Small intestine (tissue), 16 donors: ENCODE measurements at places on chromosomes 13 and 19. TPM values are rescaled to one million over a fixed set of nuclear protein-coding genes. Genes with fewer than 3 reads are reported as not detected.
A peak's percentile ranks its signal among the peaks of the same experiment; 100 is the strongest.

GRCh38 chr13:77737583-77738200 is 40.2 kb downstream of the SLAIN1 start:
- peak; percentile 11 for DNase-seq

GRCh38 chr13:67990868-67991267 is 760.7 kb upstream of the PCDH9 start:
- no peak for DNase-seq

- DNase-seq = no peak
These were observed 30.2 kb downstream of the ITM2B start for GRCh38 chr13:48263196-48263595.

DNA sequence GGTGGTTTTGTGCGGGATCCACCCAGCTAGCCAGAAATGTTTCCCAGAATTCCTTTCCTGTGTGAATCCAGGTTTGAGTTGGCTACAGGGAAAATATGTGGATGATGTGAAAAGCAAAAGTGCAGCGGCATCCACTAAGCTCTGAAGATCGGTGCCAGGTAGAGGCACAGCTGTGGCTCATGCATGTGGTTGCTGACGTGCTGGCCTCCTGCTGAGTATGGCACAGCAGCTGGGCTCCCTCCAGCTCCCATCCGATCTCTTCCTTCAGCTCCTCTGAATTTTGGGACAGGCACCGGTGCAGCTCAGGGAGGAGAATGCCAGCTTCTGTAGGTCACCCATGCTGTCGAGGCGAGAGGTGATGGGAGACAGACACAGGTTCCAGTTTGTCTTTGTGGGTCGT is 84.0 kb upstream of the GSX1 start:
- DNase-seq = no peak

DNA sequence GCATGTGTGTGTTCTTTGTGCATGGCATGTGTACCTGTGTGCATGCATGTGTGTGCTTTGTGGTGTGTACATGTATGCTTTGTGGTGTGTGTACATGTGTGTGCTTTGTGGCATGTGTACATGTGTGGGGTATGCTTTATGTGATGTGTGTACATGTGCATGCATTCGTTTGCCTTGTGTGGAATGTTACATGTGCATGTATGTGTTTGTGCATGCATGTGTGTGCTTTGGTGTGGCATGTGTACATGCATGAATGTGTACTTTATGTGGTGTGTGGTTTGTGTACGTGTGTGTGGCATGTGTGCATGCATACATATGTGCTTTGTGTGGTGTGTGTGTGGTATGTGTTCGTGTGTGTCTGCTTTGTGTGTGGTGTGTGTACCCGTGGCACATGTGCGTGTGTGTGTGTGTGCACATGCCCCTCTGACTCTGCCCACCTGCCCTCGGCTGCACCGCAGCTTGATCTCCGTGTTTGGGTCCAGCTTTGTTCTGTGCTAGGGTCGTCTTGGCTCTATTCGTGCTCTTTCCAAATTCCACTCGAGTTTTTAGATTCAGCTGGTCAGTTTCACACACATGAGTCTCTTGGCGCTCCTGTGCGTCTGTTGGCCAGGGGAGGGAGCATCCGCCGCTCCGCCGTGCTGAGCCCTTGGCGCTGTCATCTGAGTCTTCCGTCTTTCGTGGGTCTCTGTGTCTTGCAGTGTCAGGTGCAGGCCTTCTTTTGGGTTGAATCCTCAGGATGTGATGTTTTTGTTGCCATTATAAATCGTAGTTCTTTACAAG is 46.5 kb upstream of the TFDP1 start:
- no peak for DNase-seq

DNA sequence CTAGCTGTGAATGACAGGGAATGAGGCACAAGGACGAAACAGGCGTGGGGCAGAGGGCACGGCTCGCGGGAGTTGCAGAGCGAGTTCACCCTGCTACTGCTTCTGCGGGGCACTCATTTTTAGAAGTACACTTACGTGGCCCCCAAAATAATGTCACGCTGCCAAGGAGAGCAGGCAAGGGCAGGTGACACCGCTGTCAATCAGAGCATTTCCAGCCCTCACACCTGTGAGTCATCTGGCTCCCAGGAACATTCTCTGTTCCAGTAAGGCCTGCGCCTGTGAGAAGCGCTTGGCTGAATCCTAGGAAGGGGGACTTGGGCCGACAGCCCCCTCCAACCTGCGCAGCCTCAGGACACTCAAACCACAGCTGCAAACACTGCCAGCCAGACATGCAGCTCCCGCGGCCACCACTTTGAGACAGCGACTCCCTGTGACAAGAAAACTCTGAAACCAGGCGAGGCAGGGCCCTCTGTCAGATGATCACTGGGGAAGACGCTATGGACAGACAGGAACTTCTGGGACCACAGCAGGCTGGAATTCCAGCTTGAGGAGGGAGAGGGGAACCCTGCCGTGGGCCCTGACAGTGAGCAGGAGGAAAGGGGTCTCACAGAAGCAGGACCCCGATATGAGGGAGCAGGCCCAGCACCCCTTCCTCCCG is 12.7 kb downstream of the DOT1L start:
- no peak for DNase-seq

DNA sequence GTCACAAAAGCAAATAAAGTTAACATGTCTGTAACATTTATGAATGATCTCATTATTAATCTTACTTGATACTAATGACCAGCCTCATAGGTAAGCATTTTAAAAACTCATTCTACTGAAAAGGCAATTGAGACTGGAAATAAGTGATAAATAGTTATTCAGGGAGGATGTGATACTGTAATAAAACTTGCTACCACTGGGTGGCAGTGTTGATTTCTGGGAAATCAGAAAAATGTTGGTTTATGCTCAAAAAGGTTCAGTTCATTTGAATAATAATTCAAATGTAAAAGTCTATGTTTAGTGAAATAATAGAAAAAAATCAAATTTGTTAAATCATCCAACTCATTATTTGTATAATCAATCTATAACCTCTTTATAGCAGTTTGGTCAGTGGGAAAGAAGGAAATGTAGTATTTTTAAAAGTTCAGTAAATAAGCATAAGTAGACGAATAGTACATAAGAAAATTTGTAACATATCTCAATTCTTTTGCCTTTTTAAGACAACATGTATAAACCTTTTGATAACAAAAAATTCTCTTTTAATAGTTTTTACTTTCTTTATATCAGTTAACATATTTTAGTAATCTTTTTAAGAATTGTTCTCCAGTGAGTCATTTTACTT is 9.6 kb downstream of the ABHD13 start:
- DNase-seq = peak; percentile 36

DNA sequence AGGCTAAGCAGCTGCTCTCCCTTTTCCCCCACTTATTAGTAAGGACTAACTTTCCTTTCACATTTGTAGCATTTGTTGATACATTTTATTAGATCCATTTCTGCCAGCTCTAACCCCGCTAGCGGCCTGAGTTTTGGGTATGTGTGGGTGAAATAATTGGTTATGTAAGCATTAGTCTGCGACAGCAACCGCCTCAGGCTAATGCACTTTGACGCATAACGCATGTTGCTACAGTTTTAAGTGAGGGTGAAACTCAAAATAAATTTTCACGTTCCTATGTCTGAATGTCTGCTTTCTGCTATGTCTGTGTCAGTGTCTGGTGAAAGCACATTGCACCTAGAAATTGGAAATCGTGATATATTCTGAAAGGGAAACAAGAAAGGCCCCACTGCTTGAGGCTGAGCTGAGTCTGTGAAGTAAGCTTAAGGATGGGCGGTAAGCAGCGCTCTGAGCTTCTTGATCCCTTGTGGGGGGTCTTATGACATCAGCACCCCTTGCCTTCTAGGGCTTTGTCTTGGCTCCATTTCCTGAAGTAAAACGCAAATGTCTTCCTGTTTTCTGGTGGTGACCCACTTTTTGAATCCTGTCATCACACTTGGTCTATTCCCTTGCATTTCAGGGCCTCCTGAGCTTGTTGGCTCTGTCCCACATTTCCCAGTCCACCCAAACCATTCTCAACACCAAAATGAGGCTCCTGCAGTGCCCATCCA is 648.3 kb upstream of the ARGLU1 start:
- DNase-seq = no peak

GRCh38 chr13:102904408-102904862 is 58.6 kb downstream of the ERCC5 start:
- no peak for DNase-seq

GRCh38 chr13:83672612-83673011 is 209.7 kb downstream of the SLITRK1 start:
- DNase-seq = no peak

DNA sequence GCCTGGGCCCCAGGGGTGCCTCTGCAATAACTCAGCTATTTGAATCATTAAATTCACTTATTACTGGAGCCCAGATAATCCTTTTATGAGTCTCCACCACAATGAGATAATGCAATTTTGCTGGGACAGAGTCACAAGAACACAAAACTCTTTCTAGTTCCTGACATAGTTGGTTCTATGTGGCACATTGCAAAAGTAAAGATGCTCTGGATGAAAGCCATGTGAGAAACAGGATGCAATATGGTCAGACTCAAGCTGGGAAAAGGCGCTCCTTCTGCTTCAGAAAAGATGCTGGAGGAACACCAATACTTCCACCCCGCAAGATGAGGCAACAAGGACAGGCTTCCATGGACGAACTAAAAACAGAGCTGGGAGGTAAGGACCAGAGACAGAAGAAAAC is 5.7 kb downstream of the ANKRD27 start:
- DNase-seq = no peak

DNA sequence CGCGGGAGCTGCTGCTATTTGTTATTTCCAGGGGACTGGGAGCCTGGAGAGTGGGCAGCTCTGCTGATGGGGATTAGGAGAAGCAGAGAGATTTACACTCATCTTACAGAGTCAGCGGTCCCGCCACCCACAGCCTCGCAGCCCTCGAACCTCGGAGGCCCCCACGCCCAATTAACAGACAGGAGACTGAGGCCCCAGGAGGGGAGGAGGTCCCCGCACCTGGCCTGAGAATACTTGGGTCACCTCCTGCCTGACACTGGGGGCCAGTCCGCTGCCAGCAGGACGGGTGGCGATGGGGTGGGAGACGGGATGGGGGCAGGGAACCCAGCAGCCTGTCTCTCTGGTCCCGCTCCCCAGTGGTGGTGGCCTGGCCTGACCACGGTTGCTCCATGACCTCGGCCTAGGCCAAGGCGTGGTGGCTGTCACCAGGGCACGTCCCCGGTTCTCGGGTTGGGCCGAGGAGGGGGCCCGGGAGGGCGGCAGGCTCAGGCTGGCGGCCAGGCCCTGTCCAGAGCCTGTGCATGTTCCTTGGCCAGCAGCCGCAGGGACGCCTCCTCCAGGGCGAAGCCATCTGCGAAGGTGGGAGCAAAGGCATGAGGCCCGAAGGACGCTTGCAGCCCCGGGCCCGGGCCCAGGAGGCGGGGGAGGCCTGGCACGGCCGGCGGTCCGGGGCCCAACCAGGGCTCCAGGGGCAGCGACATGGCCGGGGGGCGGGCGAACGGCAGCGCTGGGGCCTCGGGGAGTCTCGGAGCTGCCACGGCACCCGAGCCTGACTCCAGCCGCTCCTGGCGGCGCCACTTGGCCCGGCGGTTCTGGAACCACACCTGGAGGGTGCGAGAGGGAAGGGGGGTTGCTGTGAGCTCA is 1.7 kb downstream of the RAX2 start:
- DNase-seq = no peak

DNA sequence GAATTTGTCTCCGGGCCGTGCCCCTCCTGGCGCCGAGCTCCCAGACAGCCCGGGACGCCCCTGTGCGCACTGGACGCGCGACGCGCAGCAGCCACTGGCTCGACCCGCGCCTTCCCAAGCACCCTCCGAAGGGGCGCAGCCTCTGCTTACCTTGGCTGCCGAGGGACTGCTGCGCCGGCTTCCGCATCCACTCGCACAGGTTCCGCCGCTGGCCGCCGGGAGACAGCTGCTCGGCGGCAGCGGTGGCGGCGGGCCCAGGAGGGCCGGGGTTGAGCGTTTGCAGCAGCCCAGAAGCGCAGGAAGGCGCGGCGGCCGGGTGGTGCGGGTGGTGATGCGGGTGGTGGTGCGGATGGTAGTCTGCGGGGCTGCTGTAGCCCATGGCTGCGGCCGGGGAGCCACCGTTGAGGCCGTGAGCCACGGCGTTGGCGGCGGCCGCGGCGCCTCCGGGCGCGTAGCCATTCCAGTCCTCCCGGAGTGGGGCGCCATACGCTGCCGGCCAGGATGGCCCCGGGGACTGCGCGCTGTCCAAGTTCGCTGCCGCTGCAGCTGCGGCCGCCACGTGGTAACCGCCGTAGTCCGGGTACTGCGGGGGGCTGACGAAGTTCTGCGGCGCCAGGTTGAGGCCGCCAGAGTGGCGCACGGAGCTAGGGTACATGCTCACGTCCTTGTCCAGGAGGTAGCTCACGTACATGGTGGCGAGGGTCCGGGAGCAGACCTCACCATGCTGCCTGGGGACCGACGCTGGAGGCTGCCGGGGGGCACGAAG is 616 bp downstream of the CDX2 start:
- no peak for DNase-seq

DNA sequence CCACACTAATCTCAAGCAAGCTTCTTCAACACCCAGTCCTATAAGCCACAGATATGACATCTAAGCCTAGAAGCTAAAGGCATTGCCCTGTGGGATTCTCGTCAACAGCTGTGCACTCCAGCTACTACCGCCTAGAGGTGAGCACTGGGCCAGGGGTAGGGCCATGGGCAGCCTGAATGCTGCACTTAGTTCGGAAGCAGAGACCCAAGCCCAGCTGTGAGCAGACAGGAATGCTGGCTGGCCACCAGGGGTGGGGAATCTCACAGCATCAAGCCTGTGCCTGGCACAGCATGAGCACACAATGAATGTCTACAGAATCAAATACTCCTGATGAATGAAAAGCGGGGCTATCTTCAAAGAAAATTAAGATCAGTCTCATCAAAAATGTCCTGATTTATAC is 167.5 kb upstream of the UBL3 start:
- no peak for DNase-seq

GRCh38 chr13:110509478-110509926 is 52.0 kb downstream of the RAB20 start:
- DNase-seq = peak; percentile 34

DNA sequence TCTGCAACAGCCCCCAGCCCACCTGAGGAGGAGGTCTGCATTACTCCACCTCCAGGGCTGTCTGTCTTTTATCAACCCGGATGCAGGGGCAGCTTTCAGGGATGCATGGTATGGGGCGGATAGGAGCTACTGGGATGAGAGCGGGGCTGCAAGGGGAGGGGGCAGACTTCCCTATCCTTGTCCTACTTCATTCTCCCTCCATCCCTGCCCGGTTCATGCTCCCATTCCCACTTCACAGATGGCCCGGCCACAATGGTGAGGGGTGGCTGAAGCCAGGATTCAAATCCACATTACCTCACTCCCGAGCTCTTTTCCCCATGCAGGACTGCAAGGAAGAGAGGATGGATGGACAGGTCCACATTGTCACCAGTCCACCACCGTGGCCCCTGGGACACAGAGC is 40.5 kb upstream of the VSTM2B start:
- DNase-seq = no peak

The EHD2 gene
- polyA plus RNA-seq = 17.5 TPM

The ZNF723 gene
- not detected for polyA plus RNA-seq

The DOCK6 gene
- 44.4 TPM for polyA plus RNA-seq

The FGF22 gene
- 0.30 TPM for polyA plus RNA-seq

The PTPRH gene
- polyA plus RNA-seq = 33.4 TPM

The C5AR1 gene
- 1.4 TPM for polyA plus RNA-seq
